Activated T-cell treated with anti-CD3 and anti-CD28 coated beads for 48 hours (primary cell): ENCODE measurements at places on chromosomes 6 and 20.

DNA sequence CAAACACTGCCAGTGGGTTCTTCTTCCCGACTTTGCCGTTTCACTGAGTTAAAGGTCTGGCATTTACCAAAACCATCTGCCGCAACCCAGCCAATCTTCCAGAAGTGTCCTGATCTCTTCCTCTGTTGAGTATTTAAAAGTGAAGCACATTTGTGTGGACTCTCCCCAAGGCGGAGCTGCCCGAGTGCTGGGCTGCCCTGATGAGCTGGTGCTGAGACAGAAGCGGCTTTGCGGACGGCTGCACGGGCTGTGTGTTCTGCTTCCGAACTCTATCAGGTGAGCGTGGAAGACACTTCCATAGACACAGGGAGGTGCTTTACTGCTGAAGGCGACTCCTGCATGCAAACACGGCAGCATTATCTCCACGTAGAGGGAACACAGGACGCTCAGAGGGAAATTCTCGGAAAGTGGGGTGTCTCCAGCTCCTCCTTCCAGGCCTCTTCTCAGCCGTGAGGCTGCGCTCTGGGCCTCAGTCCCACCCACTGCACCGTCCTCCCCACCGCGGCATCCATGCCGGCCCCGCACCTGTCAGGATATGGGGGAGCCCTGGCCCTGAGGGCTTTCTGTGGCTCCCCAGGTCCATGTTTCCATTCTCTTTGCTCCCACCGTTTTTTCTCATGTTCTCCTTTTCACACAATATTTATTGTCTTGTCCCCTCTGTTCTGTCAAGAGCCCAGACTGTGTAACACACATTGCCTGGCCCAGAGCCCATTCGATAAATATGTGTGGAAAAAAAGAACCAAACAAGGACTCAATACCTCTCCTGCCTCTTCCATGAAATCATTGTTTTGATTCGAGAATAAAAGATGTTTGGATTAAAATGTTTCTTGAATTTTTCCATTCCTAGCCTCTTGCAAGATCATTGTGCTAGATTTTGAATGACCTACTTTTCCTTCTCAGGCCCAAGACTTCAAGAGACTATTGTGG is 205.1 kb downstream of the DLL1 start:
- no peak for DNase-seq

DNA sequence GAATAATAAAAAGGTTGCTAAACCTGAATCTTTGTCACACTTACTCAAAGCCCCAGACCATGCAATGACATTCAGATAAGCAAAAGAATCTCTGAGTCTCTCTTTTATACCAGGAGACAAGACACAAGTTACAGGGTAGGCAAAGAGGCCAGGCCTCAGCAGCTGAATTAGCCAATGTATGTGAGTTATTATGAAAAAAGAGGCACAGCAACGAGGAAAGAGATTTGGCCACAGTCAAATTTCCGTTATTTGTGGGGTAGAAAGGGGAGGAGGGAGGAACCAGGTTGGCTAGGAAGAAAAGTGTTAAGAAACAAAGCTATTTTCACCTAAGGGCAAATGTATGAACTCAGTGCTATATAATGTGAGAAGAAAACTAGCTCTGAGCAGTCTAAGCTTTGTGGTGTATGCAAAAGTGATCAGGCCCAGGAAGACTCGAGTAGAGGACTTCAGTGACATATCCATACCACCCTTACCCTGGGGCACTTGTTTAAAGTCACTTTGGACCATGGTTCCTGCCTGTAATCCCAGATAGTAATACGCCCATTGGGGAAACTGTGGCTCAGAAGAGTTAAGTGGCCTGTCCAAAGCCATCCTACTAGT is 19.1 kb downstream of the IPCEF1 start:
- no peak for DNase-seq

DNA sequence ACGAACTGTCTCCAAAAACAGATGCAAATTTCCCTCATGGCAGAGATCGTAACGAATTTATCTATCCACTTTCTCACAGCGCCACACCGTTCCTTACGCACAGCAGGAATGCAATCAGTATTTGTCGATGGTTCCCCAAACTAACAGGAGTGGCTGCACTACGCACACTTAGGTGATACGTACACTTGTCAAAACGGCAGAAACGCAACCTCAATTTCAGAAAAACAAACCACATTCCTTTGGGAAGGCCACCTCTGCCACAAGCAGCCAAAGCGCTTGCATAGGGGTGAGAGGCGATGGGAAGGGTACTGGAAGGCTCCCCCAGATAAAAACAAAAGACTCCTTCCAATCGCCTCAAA is 638 bp downstream of the MDN1 start:
- no peak for DNase-seq

GRCh38 chr6:22087960-22088706 is 208.7 kb downstream of the PRL start:
- no peak for DNase-seq

- no peak for DNase-seq
Measured at GRCh38 chr6:62037445-62037844, 248.6 kb downstream of the KHDRBS2 start.

DNA sequence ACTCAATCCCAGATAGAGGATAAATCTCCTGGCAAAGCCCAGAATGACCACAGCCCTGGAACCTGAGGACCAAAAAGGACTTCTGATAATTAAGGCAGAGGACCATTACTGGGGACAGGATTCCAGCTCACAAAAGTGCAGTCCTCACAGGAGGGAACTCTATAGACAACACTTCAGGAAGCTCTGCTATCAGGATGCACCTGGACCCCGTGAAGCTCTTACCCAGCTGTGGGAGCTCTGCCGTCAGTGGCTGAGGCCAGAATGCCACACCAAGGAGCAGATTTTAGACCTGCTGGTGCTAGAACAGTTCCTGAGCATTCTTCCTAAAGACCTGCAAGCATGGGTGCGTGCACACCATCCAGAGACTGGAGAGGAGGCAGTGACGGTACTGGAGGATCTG is 992 bp downstream of the ZSCAN16 start:
- no peak for DNase-seq

GRCh38 chr20:38804682-38805501 is 605 bp upstream of the PPP1R16B start:
- DNase-seq = peak; percentile 70

GRCh38 chr20:20850407-20850806 is 138.0 kb upstream of the RALGAPA2 start:
- no peak for DNase-seq

DNA sequence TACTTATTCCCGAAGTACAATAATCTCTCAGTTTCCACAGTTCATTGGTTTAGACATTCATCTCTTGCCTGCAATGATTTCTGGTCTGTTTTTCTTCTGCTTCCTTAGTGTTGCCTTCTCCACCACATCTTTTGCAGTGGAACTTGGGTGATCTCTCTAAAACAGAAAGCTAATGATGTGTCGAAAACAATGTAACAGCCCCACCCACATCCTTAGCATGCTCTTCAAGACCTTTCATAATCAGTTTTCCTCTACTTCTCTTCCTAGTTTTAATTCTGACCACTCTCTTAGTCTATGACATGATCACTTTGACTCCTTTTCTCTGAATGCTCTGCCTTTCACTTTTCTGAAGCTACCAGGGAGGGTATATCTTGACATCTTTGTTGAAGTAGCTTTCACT is 1007.9 kb upstream of the CITED2 start:
- DNase-seq = no peak

GRCh38 chr6:16688984-16689636 is 72.2 kb downstream of the ATXN1 start:
- DNase-seq = no peak

DNA sequence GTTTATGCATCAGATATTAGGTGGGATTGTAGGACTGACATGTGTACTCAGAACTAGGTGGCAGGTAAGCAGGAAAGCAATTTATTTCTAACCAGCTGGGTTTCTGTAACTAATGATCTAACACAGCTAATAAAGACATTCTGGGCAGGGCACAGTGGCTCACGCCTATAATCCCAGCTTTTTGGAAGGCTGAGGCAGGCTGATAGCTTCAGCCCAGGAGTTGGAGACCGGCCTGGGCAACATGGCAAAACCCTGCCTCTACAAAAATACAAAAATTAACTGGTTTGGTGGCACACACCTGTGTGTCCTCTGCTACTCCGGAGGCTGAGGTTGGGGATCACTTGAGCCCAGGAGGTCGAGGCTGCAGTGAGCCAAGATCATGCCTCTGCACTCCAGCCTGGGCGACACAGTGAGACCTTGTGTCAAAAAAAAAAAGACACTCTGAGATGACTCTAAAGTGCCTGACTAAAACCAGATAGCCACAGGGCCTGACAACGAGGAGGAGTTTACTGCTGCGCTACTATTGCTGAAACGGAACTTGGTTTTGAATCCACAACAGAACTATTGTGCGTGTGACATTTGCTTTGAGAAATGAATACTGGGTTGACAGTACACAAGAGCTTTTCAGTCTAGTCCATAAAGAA is 29.2 kb upstream of the CEP85L start:
- DNase-seq = no peak

DNA sequence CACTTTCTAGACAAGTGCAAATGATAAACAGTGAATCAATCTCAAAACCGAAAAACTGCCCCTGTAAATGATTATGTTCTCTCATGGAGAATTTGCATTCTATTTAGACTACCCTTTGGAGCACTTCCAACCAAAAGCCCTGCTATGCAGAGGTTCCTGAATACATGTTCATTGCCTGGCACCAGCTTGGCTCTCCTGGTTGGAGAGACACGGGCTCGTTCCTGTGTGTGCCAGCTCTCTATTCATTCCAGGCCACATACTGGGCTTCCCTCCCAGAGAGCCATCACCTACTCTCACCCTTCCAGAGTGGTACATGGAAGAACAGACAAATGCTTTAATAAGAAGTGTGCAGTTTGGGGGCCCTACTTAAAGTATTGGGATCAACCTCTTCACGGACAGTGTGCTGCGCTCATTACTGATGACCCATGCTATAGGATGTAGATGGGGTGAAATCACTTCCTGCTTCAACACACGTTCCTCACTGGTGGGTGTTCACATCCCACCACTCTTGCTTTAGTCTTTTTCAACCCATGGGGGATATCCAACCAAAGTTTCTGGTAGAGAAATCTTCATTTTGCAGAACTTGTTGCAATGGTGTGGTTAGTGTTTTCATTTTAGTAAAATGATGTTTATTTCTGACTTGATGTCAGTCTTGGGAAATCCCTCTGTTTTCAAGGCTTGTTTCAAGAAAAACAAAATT is 38.5 kb upstream of the NAA20 start:
- no peak for DNase-seq

- DNase-seq = no peak
Measured at GRCh38 chr6:159978291-159979135, 9.6 kb downstream of the IGF2R start.

- DNase-seq = no peak
Measured at GRCh38 chr6:33116841-33117711, 41.3 kb downstream of the HLA-DPB1 start.

DNA sequence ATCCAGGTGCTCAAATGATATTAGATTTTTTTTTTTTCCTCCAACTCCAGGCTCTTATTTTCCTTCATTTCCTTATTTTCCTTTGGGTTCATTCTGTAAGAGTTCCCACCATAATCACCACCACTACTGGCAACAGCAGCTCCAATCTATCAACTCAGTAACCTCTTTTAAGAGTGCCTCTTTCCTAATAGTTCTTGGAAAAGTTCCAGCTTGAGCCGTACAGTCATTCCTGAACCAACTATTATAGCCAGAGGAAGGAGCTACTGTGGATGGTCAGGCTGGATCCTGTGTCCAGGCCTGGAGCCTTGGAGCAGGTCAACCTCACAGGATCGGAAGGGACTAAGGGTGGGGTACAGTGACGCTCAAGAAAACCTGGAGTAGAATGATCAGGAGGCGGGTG is 4.2 kb upstream of the ANGPT4 start:
- DNase-seq = no peak

DNA sequence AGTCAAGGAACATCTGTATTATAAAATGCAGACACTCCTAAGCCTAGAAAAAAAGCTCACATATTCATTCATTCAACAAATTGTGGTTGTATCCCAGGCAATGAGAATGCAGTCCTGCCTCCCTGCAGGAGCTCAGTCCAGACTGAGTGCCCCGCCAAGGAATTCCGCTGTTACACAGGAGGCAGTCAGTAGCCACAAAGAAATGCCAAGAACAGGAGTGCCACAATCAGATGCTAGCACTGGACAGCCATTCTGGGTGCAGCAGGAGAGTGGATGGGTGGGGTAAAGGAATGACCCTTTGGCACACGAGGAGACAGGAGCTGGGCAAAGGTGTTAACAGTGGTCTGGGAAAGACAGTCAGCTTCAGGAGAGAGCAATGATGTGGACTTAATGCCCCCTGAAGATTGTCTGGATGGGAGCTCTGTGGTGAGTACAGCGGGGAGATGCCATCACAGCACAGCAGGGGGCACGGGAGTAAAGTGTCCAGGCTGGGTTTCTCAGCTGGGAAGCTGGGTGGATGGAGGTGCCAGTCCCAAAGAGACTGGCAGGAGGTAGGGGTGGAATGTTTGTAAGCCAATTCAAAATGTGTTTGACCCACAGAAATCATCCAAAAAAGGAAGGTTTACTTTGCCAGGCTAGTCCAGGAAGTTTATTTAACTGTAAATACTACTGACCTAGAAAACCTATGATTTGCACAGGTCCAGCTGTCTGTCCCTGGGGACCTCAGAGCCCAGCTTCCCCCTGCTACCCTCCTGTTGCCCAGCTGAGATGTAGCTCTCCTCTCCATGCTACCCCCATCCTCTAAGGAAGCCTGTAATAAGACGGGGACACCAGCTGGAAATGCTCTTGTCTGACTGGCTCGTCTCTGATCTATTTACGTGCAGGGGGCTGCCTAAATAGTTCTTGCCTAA is 84.1 kb downstream of the SLC23A2 start:
- no peak for DNase-seq

- DNase-seq = no peak
Measured at GRCh38 chr6:89035252-89036101, 45.1 kb upstream of the PNRC1 start.

DNA sequence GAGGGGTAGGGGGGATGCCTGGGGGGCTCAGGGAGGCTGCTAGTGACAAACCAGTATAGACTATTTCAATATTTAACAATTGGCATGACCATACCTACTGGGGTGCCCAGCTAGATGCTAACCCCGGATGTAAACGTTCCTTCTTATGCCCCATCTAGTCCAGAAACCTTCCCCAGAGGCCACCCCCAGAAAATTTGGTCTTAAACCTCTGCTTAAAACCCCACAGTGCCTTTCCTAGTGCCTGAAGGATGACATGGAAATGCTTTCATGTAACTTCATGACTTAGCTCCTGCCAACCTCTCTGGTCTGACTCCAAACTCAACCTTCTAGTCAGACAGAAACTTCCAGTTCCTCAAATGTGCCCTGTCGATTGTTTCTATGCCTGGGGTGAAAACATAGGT is 52.0 kb downstream of the JPH2 start:
- no peak for DNase-seq
